Kidney epithelial cell (primary cell): ENCODE measurements at places on chromosomes 5 and 9.

GRCh38 chr5:160009591-160009989, 651 bp downstream of the TTC1 start:
- no peak for DNase-seq

DNA sequence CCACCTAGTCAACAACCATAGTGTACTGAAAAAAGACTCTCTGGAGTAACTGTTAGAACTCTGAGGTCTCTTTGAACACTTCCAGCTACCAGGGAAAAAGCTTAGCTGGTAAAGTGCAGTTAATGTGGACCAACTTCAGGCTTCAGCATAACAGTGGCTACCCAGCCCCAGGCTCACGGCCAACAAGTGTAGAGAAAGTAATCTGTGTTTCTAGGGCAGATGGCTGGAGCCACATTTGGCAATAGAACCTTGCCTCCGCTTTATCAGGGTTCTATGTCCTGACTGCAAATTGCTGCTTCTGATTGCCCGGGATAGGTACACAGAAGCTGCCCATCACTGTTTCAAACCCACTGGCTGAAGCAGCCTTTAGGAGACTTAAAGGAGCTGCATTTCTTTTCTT, 76.0 kb upstream of the SIMC1 start:
- DNase-seq: no peak

GRCh38 chr5:143986516-143987212, 174.7 kb downstream of the HMHB1 start:
- no peak for DNase-seq

- DNase-seq: no peak
Measured at GRCh38 chr5:3430691-3431090, 164.9 kb upstream of the IRX1 start.

DNA sequence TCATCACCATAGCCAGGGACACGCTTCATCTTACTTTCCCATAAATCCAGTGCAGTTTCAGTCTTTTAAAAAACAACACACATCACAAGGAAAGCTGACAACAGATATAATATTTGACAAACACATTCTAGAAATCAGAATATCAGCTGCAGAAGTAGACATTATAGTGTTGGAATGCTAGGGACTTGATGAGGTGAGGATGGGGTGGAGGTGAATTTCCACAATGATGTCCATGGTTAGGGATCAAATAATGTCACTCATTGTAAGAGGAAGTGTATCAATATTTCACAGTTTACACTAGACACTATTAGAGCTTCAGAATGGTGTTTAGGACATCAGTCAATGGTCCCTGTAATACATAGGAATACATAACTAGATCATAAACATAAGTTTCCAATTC, 7.0 kb downstream of the FST start:
- no peak for DNase-seq

- DNase-seq: no peak
Measured at GRCh38 chr9:6268826-6269397, 53.3 kb downstream of the IL33 start.

GRCh38 chr5:109767997-109768396, 78.3 kb downstream of the MAN2A1 start:
- DNase-seq: no peak

GRCh38 chr5:173537228-173537627, 79.2 kb downstream of the BOD1 start:
- no peak for DNase-seq

DNA sequence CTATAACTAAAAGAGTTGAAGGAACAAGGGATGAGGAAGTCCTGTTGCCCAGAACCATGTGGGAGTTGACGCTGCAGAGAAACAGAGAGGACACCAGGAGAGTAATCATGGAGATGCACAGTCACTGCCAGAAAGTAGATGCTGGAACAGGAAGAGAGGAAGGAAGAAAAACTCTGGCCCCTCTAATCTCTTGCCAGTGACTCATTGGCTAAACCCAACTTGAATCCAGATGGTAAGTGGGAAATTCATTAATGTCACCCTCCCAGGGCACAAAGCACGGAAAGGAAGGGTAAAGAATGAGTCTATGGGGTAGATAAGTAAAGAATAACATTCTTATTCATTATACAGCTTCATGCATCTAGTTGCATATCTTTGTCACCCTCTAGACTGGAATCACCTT, 631.9 kb downstream of the PRELID2 start:
- no peak for DNase-seq
